ENCODE measurements at places on chromosomes 4 and X. TPM values are rescaled to one million over a fixed set of nuclear protein-coding genes. Genes with fewer than 3 reads are reported as not detected.

Gene MAB21L2
- not detected for total RNA-seq

Gene CXCL10
- total RNA-seq: 3.4 TPM

Gene MAGEE2
- not detected for total RNA-seq

Gene ADAMTS3
- total RNA-seq: 2.1 TPM

Gene EVC2
- total RNA-seq: 11.7 TPM

Gene PABPC1L2A
- total RNA-seq: not detected

Gene CAMK2D
- total RNA-seq: 37.6 TPM

Gene GATA1
- not detected for total RNA-seq

Gene HSFX4
- total RNA-seq: not detected

Gene RBMXL3
- not detected for total RNA-seq

Gene KCND1
- total RNA-seq: 2.4 TPM

Gene GPR50
- not detected for total RNA-seq

Gene GABRG1
- total RNA-seq: not detected

Gene STIM2
- total RNA-seq: 18.6 TPM

Gene IKBKG
- 58.2 TPM for total RNA-seq

Gene GPR78
- 0.26 TPM for total RNA-seq

Gene CXCL1
- 534 TPM for total RNA-seq

Gene INTU
- 2.6 TPM for total RNA-seq

Gene MAGEA2B
- not detected for total RNA-seq

Gene DIPK2B
- 1.0 TPM for total RNA-seq

Gene NUP62CL
- total RNA-seq: not detected

Gene CCDC158
- not detected for total RNA-seq

Gene TSPYL2
- total RNA-seq: 18.8 TPM

Gene XAGE1A
- not detected for total RNA-seq

Gene PDCL2
- total RNA-seq: not detected

Gene PRSS12
- total RNA-seq: 8.9 TPM

Gene ING2
- 15.0 TPM for total RNA-seq

Gene DCLK2
- total RNA-seq: 1.8 TPM

Gene TIMM17B
- 61.8 TPM for total RNA-seq

Gene ANOS1
- 0.24 TPM for total RNA-seq

Gene WAS
- 0.48 TPM for total RNA-seq

Gene IL15
- total RNA-seq: 6.2 TPM

Gene DRD5
- total RNA-seq: not detected

Gene SLC16A2
- 11.8 TPM for total RNA-seq

Gene MAGEB10
- not detected for total RNA-seq

Gene MTCP1
- total RNA-seq: 0.96 TPM

Gene FREM3
- total RNA-seq: not detected

Gene S100G
- not detected for total RNA-seq

Gene ZFP92
- 0.39 TPM for total RNA-seq
